ENCODE measurements at places on chromosomes 5 and 9.

- no peak for DNase-seq
Observed at GRCh38 chr9:110799396-110799795, 130.8 kb downstream of the MUSK start.

- DNase-seq: no peak
Observed at GRCh38 chr5:95725937-95726810, 5.0 kb upstream of the RHOBTB3 start.

- no peak for DNase-seq
Observed at GRCh38 chr9:98373609-98374008, 118.2 kb upstream of the TBC1D2 start.

- no peak for DNase-seq
Observed at GRCh38 chr5:72121780-72122445, 14.6 kb downstream of the MAP1B start.

DNA sequence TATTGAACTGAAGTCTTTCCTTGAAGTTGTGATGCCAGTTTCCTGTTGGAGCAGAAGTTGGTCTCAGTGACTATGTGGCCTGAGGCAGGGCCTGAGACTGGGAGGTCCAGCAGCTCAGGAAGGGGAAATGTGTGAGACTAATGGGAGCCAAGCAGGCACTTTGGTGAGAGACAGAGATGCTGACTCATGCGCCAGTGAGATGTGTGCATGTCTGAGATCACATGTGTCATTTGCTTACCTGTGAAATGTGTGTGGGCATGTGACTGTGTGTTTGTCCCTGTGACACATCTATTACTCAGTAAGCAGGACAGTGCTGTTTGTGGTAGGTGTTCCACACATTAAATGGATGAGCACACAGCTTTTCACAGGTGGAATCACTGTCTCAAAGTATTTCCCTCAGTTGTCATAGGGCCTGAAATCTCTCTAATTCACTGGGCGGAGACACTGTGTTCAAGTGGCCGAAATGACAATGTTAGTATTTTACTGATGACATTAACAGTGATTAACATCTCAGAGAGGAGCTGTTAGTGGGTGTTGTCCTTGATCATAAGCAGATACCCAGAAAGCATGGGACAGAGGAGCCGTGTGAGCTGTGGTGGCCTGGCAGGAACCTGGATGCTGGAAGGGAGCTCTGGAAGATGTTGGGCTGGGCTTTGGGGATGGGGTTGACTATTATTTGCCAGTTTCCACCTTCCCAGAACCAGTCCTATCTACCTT, 7.4 kb downstream of the NPR2 start:
- peak; percentile 56 for DNase-seq

- no peak for DNase-seq
Observed at GRCh38 chr5:149130121-149130914, 11.0 kb upstream of the ABLIM3 start.

GRCh38 chr5:91521334-91521733, 138.2 kb upstream of the ARRDC3 start:
- DNase-seq: no peak

DNA sequence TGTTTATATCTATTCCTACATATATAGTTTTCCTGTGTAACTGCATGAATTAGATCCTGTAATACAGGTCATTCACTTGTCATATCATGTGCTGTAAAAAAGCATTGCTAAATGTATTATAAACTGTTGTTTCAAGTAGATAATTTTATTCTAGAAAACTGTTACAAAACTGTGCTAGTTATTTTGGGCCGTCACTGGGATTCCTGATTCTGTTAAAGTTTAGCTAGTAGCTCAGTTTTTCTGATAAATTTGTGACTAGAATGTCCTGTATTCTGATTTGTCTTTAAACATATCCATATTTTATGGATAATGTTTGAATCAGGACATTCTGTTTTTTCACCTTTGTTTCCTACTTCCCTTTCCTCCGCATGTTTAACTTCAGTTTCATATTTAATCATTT, 5.4 kb downstream of the SLF1 start:
- DNase-seq: no peak

GRCh38 chr5:35252963-35253362, 22.7 kb upstream of the PRLR start:
- no peak for DNase-seq

DNA sequence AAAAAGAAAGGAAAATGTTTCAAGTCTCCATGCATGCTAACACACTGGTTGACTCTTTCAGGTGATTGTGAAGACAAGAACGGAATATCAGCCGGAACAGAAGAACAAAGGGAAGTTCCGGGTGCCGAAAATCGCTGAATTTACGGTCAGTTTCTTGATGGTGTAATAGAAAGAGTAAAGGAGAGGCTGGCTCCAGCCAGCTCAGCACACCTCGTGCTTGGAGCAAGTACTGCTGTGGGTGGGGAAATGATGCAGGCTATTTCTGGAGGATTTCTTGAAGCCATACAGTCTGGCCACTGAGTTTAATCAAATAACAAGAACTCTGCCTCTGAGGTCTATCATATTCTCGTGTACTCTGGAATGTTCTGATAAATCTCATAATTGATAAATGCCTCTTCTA, 18.7 kb downstream of the NSG2 start:
- no peak for DNase-seq

DNA sequence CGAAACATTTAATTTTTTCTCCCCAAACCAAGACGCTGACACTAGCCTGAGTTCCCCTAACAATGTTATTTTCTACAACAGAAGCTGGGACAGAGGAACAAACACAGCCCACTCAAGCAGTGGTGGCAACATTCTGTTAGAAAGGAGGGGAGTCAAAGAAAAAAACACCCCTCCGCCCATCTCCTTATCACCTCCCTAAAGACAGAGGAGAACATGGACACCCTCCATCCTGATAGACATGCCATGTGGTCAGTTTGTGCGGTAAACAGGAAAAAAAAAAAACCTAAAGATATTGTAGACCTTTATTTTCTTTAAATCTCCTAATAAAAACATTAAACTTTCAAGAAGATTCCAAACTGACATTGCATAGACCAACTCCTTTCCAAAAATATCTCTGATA, 2.9 kb upstream of the DPM2 start:
- no peak for DNase-seq

- no peak for DNase-seq
Observed at GRCh38 chr9:69995846-69996245, 47.8 kb upstream of the MAMDC2 start.

DNA sequence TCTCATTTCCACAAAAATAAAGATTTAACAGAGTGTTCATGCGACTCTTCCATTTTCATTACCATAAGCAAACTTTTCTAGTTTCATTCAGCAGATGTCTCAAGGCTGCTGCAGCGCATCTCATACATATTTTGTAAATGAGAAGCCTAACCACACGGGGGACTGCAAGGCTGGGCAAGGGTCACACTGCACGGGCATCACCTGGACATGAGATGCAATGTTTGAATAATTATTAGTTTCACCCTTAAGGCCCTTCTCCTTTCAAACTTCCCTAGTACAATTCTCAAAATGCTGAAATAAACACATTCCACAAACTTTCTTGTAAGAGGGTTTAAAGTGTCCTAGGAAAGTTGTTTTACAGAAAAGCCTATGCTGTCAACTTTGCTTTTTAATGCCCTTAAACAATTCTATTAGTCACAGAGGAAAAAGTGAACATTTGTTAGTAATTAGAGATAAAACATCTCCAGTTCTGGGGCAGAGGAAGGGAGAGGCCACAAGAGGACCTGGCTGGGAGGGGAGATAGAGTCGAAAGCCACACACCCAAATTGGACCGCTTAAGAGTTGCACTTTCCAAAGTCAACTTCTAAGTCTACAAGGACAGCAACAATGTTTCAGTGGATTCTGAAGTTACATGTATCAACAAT, 1.3 kb downstream of the DENND1A start:
- DNase-seq: peak; percentile 10

GRCh38 chr5:43753069-43753468, 150.1 kb downstream of the NNT start:
- no peak for DNase-seq

DNA sequence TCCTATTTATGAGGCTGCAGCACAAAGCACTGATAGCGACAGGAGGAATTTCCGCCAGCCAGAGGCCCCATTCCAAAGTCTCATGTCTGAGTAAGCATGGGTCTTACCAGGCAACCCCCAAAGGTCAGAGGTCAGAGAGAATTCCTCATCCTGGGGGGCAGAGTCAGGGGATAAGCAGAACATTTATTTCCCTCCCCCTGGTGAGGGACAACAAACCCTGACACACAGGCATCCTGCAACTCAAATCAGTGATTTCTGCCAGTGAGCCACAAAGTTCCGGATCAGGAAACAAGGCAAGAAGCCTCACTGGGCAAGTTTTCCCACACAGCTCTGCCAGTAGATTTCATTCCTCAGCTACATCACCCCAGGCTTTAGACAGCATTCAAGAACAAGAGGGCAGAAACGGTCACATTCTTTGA, 37.0 kb downstream of the ADAMTS12 start:
- no peak for DNase-seq

DNA sequence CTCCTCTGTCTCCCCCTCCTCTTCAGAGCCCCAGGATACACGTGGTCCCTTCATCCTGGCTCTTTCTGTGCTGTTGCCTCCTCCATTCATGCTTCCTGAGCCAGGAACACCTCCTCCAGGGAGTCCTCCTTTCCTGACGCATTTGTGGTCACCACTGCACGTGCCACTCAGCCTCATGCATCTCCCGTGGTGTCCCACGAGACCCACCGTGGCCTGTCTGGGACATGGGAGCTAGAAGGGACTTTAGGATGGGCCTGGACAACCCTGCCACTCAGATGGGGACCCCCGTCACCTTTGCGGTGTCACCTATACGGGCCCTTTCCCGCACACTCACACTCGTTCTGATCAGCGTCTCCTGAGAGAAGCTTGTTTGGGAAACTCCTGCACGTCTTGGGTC, 6.7 kb downstream of the GLIPR2 start:
- no peak for DNase-seq

DNA sequence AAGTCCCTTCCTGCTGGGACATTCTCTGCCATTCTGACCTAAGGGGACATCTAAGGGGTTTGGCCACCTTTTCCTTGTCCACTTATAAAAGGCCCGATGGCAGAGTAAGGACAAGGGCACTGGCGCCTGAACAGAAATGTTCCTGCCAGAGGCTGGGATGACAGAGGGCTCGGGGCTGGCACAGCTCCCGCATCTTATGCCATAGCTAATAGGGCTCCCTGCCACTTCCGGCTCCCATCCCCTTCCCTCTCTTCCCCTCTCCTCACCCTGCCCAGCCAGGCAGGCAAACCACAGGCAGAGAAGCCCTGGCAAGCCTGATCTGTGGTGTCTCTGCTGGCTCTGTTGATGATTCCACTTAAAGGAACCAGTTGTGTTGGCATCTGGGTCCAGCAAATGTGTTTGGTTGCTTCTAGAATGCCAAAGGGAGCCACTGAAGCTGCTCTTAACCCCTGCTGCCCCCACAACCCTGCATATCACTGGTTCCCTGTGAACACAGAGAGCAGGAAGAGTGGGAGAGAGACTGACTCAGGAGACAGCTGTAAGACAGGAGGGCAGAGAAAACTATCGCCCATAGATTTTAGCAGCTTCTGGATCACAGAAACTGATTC, 18.4 kb upstream of the ADRA1B start:
- DNase-seq: no peak

DNA sequence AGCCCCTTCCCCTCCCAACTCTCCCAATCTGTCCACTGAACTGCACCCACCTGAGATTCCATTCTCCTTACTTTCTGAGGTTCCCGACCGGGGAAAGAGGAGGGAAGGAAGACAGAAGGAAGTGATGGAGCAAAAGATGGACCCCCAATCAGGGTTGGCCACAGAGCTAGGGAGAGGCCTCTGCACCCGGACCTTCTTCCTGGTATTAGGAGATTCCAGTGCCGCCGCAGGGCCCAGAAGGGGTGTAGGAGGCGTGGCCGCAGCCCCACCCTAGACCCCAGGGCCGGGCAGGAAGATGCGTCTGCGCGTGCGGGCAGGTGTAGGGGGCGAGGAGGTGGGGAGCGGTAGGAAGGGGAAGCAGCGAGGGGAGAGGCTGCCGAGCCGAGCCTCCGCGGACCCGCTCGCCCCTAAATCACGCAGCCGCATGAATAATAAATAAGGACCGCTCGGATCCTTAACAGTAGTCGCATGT, 104.2 kb upstream of the MVB12B start:
- DNase-seq: no peak

- DNase-seq: no peak
Observed at GRCh38 chr9:89745601-89746376, 141.0 kb downstream of the GADD45G start.

GRCh38 chr5:113268232-113268631, 166.6 kb downstream of the TSSK1B start:
- DNase-seq: no peak

DNA sequence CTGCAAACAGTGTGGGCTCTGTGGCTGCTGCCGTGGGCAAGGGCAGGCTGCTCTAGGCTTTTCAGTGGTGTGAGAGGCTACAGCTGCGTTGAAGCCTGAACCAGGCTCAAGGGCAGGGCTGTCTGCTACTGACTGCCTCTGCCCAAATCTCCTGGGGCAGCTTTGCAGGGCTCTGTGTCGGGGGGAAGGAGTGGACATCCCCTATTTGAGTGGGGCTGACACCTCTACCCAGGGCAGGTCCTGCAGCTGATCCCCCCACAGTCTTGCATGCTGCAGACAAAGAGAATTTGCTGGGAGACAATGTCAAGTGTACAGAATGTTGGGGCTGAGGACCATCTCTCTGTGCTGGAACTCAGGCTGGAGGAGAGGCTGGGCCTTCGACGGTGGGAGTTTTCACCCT, 240.2 kb downstream of the PBX3 start:
- DNase-seq: no peak

DNA sequence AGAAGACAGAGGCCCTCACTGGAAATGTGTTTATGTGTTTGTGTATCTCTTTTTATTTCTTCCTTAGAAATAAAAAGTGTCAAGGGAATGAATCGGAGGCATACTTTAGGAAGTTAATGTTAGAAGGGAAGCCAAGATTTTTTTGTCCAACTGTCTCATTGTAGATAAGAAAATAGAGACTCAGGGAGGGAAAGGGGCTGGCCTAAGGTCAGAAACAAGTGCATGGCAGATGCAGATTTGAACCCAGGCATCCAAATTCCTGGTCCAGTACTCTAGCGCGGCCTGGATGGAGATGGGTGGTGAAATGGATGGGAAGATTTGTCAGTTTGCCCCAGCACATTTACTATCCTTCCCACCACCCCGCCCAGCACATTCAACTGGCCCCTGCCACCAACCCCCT, 19.8 kb upstream of the TNIP1 start:
- no peak for DNase-seq

DNA sequence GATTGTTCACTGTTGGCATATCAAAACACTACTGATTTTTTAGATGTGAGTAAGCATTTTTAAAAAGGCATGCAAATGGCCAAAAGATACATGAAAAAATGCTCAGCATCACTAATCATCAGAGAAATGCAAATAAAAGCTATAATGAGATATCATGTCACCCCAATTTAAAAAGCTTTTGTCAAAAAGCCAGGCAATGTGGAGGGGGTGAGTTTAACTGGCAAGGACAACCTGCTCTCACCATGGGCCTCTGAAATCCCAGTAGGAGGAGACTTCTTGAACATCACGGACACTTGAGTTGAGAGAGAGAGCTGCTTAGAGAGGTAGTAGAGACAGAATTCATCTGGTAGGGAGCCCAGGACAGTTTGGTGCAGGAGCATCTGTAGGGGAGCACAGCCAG, 347.1 kb upstream of the MPDZ start:
- no peak for DNase-seq

All from activated CD4-positive, alpha-beta T cell treated with anti-CD3 and anti-CD28 coated beads, Interleukin-2, amount 50 U/mL, for 16 hours (primary cell).